SJSA1 (cell line): ENCODE measurements at places on chromosomes 1 and 21. TPM values are rescaled to one million over a fixed set of nuclear protein-coding genes. Genes with fewer than 3 reads are reported as not detected.

Gene PRUNE1
- total RNA-seq: 8.1 and 22.3 TPM in 2 replicates

Gene SPATA21
- total RNA-seq: not detected in 2 replicates

Gene PSMB4
- 559 and 717 TPM in 2 replicates for total RNA-seq

Gene TACSTD2
- not detected in 2 replicates for total RNA-seq

Gene MCOLN2
- total RNA-seq: 1.4 and 1.9 TPM in 2 replicates

Gene SLC1A7
- total RNA-seq: 4.5 and 12.1 TPM in 2 replicates

Gene SH2D5
- 0.82 and 5.3 TPM in 2 replicates for total RNA-seq

Gene RHBG
- not detected in 2 replicates for total RNA-seq

Gene PODN
- total RNA-seq: 1.3 and 4.1 TPM in 2 replicates

Gene TEDDM1
- not detected in 2 replicates for total RNA-seq
